ENCODE measurements at places on chromosomes 4 and X.

- DNase-seq, result no peak
Observed at GRCh38 chrX:47191806-47192401, 1.7 kb upstream of the UBA1 start.

GRCh38 chrX:136192839-136193414 is 45.6 kb downstream of the FHL1 start:
- DNase-seq, result no peak

GRCh38 chr4:15897577-15897976 is 41.0 kb downstream of the FGFBP1 start:
- DNase-seq, result no peak

- DNase-seq, result no peak
Observed at GRCh38 chr4:163127621-163128020, 39.1 kb downstream of the NAF1 start.

- DNase-seq, result no peak
Observed at GRCh38 chr4:112270640-112271421, 14.9 kb downstream of the TIFA start.

DNA sequence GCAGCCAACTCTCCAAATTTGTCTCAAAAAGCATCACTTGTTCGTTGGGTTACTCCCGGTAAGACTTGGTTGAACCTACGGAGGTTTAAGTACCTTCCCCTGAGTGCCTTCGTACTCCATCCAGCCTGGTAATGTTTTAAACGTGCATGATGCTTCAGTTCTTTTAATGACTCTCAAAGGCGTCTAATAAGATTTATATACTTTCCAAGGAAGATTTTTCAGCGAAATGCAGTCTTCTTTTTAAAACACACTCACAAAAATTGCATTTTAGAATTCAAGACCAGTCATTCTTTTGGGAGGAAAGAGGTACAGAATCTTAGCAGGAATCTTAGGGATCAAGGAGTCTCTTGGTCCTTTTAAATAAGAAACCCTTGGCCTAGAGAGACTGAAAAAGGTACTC is 430 bp upstream of the TRPC3 start:
- DNase-seq, result no peak

DNA sequence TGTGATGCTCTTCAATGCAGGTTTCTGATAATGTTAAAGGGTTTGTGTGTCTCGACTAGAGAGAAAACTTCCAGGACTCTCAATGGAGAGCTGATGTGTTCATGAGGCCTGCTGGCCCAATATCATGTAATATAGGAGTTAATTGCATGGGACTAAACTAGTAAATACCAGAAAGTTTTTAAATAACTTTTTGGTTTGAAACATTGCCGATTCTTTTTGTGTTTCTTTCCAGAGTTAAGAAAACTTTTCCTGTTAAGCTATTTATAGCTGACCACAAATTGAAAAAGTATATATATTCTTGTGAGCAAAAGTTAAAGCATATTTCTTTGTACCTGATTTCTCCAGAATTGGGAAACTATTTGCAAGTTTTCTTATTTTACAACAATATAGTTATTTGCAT is 49.7 kb downstream of the FAM9B start:
- DNase-seq, result no peak

GRCh38 chr4:31573554-31573953 is 853.4 kb downstream of the PCDH7 start:
- no peak for DNase-seq

- no peak for DNase-seq
Observed at GRCh38 chrX:154696676-154697045, 43.3 kb upstream of the CTAG2 start.

GRCh38 chr4:168614281-168615057 is 117.6 kb downstream of the PALLD start:
- DNase-seq, result no peak

GRCh38 chr4:156073976-156074375 is 120.3 kb upstream of the CTSO start:
- no peak for DNase-seq

DNA sequence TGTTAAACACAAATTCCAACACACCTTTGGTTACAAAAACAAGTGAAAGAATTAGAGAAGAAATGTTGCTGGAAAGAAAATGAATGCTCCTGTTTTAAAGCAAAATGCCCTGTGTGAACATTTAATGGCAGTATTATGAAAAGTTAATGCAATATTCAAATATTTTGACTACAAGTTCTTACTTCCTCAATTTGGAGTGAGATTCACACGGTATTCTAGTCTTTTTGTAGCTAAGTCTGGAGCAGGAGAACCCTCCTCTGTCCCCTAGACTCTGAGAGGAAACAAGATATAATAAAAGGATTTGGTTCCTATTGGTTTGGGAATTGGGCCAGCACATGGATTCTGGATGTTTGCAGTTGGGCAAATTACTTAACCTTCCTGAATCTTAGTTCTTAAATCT is 12.7 kb downstream of the MAD2L1 start:
- no peak for DNase-seq

DNA sequence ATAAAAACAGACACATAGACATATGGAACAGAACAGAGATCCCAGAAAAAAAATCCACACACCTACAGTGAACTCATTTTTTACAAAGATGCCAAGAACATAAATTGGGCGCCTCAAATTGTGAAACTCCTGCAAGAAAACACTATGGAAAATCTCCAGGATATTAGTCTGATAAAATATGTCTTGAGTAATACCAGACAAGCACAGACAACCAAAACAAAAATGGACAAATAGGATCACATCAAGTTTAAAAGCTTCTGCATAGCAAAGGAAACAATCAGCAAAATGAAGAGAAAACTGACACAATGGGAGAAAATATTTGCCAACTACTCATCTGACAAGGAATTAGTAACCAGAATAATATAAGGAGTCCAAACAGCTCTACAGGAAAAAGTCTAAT is 337.3 kb upstream of the DIPK2B start:
- DNase-seq, result no peak

DNA sequence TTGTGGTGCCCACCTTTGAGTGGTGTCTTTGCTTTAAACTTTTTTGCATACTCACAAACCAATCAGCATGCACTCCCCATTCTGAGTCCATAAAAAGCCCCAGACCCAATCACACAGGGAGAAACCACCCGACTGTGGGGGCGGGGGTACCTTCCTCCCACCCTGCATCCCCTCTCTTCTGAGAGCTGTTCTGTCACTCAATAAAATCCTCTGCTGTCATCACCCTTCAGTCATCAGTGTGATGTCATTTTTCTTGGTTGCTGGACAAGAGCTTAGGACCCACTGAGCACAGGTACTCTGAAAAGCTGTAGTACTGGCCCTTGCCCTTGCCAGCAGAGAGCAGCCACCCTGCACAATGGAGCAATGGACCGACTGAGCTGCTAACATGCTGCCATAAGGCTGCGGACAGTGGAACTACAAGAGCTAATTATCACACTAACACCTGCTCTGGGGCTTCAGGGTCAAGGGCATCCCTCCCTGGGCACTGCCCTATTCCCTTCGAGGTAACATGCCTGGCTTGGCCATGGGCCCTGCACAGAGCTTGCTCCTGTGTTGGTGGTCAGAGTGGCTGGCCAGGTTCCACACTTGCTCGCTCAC is 62.9 kb upstream of the PGRMC2 start:
- no peak for DNase-seq

DNA sequence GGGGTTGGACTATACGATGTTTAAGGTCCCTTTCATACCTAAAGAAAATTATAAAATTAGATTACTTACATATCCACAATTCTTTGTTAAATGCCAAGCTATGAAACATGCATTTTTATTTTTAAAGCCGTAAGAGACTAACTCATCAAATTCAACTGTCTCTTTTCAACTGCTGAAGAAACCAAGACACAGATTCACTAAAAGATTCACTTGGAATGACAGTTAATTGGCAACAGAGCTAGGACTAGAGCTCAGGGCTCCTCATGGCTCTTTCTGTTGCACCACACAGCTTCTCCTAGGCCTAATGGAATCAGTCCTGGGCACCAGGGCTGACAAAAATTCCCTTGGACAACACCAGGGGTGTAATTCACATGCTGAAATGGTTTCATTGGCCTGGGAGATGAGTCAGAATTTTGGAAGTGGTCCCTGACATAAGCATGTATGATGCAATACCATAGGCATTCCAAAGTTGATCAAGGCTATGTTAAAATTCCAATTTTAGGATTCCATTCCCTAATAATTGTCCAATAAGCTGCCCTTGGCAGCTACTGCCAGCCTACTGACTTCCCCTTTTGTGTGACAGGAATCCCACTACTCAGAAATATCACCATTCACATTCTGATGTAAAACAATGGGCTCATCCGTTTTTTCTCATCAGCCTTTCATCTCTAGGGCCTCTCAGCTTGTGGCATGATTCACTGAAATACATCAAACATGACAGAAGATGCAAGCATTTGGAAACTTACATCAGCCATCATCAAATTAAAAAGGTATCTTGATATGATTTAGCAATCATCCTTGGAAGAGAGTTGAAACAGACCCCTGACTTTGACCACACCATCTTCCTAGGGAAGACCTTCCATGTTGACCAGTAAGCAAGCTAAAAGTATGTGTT is 54.2 kb downstream of the PLAC1 start:
- DNase-seq, result no peak

DNA sequence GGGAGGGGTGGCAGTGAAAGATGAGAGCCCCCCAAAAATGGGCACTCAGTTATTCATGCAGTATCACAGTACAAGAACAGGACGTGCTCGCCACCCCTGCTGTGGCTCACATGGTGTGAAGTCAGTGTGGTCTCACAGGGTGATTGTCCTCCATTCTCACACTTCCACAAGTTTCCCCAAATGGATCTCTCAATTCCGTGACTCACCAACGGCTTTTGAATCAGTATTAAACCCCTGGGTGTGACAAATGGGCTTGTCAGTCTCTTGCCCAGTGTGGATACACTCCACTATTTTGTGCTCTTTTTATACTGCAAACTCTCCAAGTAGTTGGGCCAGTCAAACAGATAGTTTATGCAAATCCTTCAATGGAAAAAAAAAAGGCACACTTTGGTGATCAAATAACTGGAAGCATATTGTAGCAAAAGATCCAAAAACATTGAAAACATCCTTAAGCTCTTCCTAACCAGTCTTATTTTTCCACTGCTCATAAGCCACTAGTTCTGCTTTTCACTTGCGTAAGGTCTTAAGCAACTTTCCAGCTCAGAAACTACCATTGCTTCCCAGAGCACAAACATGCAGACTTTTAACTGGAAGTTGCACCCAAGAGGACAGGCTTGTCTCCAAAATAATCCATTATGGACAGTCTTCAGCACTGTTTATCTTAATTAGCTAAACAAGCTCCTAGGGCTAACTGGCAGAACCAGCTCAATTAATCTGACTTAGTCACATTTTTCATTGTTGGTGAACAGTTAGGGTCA is 365.7 kb downstream of the PPP3CA start:
- DNase-seq, result no peak

DNA sequence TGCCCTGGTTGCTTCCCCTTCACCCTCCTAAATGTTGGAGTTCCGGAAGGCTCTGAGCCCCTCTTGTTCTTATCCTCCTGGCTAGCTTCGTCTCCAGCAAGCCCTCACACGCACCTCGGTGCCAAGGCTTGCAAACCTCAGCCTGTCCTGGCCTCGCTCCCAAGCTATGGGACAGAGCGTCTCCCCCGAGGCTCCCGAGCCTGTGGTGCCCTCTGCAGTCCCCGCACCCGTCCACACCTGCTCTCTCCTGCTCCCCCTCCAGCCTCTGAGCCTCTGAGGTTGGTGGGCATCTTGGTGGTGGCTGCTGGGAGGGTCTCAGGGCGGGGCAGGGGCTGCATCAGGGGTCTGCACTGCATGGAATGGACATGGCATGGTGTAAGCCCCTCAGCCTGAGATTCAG is 63.2 kb downstream of the TRMT44 start:
- DNase-seq, result no peak

GRCh38 chr4:85805891-85806290 is 330.9 kb downstream of the ARHGAP24 start:
- no peak for DNase-seq

GRCh38 chrX:106987488-106987887 is 12.5 kb downstream of the MORC4 start:
- DNase-seq, result no peak

DNA sequence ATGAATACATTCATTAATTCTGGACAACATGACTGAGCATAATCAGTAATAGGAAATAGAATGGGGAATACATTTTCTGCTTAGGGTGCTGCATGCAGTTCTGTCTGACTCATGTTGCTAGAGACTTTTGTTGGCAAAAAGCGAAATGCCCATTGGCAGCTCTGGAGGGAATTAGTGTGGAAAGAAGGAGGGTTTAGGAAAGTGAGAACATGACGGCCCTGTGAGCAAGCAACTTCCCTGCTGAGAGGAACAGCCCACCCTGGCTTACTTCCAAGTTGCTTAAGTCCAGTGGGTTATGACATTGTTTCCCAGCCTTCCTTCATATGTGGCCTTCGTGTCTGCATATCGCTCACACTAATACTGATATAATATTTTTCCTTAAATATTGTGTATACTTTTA is 13.8 kb downstream of the MAD2L1 start:
- peak; percentile 86 for DNase-seq

DNA sequence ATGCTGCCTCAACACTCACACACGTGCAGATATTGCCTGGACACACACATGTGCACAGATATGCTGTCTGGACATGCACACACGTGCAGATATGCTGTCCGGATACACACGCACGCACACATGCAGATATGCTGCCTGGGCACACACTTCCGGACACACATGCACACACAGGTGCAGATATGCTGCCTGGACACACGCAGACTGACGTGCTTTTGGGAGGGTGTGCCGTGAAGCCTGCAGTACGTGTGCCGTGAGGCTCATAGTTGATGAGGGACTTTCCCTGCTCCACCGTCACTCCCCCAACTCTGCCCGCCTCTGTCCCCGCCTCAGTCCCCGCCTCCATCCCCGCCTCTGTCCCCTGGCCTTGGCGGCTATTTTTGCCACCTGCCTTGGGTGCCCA is 14.7 kb downstream of the FGFRL1 start:
- DNase-seq, result no peak

DNA sequence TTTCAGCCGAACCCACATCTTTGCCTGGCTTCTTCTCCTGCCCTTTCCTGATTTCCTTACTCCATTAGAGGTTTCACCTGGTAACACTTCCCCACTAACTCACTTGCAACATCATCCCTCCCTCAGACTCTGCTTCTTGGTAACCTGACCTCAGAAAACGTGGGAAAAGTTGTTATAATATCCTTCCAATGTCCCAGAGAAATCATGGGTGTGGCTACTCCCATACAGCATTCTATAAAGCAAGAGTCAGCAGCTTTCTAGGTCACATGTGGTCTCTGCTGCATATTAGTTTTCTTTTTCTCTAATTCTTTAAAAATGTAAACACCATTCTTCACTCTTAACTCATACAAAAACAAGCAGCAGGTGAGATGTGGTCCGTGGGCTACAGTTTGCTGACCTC is 283.1 kb upstream of the MAOA start:
- no peak for DNase-seq

GRCh38 chrX:155434906-155435743 is 23.3 kb downstream of the F8A3 start:
- DNase-seq, result no peak
